ENCODE measurements at places on chromosomes 6 and 20.
A peak's percentile ranks its signal among the peaks of the same experiment; 100 is the strongest.

GRCh38 chr6:1498491-1499113, 109.2 kb downstream of the FOXF2 start:
- no peak for DNase-seq

GRCh38 chr6:73388433-73388799, 6.2 kb upstream of the DDX43 start:
- DNase-seq, result no peak

GRCh38 chr6:31977816-31978431, 3.9 kb upstream of the C4A start:
- DNase-seq, result no peak

GRCh38 chr6:47477497-47478232, at the start of gene CD2AP:
Gene CD2AP, plus strand, starts transcription at chr6:47477789. Its CDS starts 456 bp downstream, at chr6:47478245.
- DNase-seq, result peak; percentile 94

DNA sequence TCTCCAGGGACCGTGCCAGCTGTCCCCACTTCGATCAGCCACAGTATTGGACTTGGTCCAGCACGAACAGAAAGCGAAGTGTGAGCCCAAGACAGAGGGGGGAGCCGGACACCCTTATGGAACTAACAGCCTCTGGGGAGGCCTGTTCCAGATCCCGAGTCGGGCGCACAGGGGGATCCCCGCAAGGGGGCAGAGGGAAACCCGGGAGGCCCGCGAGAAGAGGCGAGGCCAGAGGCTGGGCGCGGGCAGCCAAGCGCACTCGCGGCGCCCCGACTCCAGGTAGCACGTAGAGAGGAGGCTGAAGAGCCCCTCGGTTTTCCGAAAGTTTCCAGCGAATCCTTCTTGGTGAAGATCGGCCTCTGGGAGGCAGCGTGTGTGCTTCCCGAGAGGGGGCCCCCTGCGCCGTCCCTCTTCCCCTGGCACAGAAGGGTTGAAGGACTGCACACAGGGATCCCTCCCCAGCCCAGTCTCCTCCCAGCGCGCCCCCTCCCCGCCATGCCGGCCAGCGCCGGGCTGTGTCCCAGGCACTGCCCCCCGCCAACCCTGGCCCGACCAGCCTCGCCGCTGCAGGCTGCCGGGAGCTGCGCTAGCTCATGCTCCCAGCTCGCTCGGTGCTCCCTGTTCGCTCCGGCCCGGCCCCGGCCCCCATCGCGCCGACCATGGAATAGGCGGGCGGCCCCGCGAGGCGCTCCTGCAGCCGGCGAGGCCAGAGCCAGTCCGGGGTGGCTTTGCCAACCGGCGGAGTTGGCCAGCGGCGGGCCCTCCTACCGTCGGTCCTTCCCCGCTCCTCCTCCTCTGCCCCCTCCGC, 577 bp upstream of the SLC24A3 start:
- peak; percentile 61 for DNase-seq

DNA sequence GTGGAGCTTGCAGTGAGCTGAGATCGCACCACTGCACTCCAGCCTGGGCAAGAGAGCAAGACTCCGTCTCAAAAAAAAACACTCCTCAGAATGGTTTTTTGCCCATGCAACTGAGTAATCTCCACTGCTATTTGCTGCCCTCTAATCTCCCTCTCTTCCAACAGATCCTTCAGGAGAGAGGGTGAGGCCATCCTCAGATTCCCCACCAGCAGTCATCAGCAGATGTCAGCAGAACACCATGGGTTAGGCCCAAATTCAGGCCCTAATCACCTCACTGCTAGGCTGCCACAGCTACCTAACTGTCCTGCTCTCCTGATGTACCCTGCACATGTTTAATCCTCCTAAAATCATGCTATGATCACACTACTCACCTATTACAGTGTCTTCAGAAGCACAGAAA, 63.2 kb upstream of the BEND6 start:
- no peak for DNase-seq

DNA sequence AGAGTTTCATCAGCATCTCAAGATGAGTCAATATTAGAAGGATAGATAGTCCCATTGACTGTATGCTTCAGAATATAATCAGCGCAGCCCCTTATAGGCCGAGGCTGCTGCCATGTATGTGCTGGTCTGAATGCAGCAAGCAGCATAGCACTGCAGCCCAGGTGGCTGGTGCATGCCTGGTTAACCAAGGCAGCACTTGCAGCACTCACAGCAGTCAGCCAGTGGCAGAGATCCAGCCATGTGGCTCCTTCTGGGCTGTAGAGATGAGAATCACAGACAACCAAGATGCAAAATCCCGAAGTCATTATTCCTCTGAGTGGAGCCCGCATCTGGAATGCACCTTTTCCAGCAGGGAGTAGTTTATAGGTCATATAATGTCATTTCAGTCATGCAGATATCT, 251.9 kb downstream of the UST start:
- no peak for DNase-seq

GRCh38 chr6:78615430-78615904, 251.9 kb upstream of the IRAK1BP1 start:
- no peak for DNase-seq

GRCh38 chr6:100311707-100312251, 152.9 kb downstream of the SIM1 start:
- no peak for DNase-seq

DNA sequence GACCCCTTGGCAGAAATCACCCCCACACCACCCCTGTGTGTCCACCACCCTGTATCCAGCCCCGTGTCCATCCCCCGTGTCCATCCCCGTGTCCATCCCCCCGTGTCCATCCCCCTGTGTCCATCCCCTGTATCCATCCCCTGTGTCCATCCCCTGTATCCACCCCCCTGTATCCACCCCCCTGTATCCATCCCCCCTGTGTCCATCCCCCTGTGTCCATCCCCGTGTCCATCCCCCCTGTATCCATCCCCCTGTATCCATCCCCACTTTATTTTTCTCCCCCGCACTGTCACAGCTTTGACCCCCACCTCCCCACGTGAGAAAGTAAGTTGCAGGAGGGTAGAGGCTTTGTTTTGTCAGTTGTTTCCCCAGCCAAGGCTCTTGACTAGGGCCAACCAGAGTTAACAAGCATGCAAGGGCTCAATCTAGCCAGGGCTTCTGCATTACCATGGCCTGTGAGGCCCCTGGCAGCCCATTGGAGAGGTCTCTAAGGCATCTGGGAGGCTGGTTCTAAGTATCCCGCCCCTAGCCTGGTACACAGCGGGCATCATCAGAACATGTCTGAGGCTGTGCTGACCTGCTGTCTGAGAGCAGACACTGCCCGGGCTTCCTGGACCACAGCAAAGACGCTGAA, 18.1 kb upstream of the SIRPA start:
- DNase-seq, result no peak

GRCh38 chr20:22062874-22063273, 357.4 kb downstream of the PAX1 start:
- DNase-seq, result no peak

- no peak for DNase-seq
These were observed 570.1 kb downstream of the DHX35 start for GRCh38 chr20:39532205-39532604.

GRCh38 chr20:50498071-50498776, 12.0 kb upstream of the PTPN1 start:
- no peak for DNase-seq

- peak; percentile 63 for DNase-seq
These were observed at the start of gene SLC18B1 for GRCh38 chr6:132797951-132798868. Gene SLC18B1, minus strand, starts transcription at chr6:132798637. Its CDS starts 181 bp downstream, at chr6:132798456.

- DNase-seq, result no peak
These were observed 102.5 kb downstream of the GRM4 start for GRCh38 chr6:34043359-34043758.

GRCh38 chr6:150844371-150844770, 21.1 kb upstream of the MTHFD1L start:
- no peak for DNase-seq

DNA sequence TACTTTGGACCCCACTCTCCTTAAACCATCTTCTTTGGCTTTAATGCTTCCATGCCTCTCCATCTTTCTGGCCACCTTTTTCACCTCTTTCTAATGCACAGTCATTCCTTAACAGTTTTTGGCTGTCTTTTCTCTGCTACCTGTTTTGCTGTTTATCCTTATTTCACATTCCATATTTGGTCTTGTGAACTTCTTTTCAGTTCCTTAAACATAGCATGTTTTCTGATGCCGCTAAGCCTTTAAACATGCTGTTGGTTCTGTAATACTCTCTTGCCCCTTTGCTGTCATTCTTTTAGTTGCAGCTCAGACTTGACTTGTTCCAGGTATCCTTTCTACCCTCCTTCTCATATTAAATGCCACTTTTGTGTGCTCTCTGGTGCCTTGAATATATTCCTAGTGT, 35.8 kb downstream of the TOP1 start:
- DNase-seq, result no peak

GRCh38 chr20:10670501-10671220, 3.1 kb downstream of the JAG1 start:
- DNase-seq, result no peak

- no peak for DNase-seq
These were observed 43.4 kb upstream of the PIM1 start for GRCh38 chr6:37126493-37126958.

GRCh38 chr6:159080217-159080976, 35.6 kb upstream of the TAGAP start:
- no peak for DNase-seq

DNA sequence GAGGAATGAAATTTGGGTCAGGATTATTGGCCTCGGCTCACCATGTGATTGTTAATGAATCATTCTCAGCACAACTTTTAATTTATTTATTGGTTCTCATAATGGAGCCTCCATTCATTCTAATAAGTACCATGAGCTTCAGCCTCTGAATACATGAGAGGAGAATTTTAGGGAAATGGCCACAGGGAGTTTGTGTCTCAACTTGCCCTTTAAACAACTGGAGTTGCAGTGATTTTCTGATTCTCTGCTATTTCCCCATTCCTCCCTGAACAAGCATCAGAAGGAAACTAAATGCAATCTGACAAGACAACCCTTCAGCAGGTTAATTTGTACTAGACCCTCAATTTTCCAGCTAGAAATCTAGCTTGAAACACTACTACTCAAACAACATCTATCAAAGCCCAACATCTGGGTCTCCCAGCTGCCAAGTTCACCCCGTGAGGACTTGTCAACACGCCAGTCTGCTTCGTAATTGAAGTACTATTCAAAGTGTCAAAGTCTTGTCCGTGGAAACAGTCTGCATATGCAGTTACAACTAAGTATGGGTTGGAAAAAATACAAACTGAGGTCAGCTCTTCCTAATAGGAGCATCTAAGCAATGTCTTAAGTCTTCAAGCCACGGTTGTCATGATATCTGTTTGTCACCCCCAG, 235.4 kb downstream of the CDH4 start:
- DNase-seq, result no peak

DNA sequence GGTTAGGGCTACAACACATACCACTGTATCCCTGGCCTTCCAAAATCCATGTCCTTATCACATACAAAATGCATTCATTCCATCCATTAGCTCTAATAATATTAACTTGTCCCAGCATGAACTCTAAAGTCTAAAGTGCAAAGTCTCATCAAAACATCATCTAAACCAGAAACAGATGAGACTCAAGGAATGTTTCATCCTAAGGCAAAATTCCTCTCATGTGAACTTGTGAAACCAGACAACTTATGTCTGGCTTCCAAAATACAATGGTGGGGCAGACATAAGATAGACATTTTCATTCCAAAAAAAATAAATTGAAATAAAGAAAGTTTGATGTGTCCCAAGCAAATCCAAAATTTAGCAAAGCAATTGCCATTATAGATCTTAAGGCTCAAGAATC, 257.4 kb downstream of the HTR1B start:
- no peak for DNase-seq

DNA sequence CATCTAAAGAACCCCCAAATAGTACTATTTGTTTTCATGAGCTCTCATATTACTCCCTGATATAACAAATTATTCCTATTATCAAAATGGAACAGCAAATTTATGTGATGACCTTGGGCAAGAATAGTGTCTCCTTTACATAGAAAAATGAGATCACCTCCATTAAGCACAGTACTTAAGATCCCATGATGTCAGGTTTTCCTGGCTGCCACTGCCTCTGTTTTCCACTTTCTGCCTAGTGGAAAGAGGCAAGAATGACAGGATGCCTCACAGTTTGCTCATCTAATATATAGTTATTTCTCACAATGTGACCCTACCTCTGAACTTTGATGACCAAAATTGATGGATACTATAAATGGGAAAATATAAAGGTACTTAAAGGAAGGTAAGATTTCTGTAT, 260.1 kb upstream of the SGK1 start:
- DNase-seq, result no peak

DNA sequence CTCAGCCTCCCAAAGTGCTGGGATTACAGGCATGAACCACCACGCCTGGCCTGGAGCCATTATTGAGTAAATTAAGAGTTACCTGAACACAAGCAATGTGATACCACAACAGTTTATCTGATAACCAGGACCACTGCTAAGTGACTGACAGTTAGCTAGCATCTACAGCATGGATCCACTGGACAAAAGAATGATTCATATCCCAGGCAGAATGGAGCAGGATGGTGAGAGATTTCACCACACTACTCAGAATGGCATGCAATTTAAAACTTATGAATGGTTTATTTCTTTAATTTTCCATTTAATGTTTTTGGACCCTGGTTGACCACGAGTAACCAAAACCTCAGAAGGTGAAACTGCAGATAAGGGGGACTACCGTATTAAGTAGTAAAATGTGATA, 48.6 kb downstream of the RALGAPA2 start:
- DNase-seq, result no peak

DNA sequence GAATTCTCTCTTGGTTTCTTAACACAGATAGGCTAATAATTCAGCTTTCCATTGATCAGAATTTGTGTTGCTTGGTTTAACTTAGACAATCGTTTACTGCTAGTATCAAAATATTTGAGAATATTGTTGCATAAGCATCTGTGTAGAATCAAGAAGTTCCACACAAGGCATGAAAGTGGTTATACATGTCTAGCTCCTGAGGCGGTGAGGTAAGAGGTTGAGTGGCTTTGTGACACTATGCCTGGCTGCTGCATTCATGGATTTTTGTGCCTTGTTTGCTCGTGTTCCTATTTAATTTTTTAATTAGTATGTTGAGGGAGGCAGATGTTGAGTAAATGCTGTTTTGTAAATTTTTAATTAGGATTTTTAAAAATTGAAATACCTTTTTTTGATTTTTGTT, 10.2 kb downstream of the PKIB start:
- no peak for DNase-seq

DNA sequence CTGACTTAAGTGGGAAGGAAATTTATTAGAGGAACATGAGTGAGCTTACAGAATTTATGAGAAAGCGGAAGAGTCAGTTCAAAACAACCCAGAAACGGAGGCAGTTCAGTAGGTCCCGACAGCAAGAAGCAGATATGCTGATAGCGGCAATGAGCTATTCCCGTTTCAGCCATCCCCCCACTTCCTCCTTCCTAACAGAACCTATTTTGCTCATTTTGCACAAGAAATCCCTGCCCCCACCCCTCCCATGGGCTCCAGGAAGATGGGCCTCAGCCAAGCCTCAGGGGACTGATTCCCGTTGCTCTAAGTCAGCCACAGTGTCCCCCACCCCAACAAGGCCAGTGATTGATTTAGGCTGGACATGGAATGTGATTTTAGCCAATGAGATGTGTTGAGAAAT, 157.5 kb downstream of the CEBPB start:
- no peak for DNase-seq
